ENCODE measurements at places on chromosomes 5 and 9.

GRCh38 chr5:164573397-164573796 lies 1068.0 kb downstream of the MAT2B start:
- no peak for DNase-seq

DNA sequence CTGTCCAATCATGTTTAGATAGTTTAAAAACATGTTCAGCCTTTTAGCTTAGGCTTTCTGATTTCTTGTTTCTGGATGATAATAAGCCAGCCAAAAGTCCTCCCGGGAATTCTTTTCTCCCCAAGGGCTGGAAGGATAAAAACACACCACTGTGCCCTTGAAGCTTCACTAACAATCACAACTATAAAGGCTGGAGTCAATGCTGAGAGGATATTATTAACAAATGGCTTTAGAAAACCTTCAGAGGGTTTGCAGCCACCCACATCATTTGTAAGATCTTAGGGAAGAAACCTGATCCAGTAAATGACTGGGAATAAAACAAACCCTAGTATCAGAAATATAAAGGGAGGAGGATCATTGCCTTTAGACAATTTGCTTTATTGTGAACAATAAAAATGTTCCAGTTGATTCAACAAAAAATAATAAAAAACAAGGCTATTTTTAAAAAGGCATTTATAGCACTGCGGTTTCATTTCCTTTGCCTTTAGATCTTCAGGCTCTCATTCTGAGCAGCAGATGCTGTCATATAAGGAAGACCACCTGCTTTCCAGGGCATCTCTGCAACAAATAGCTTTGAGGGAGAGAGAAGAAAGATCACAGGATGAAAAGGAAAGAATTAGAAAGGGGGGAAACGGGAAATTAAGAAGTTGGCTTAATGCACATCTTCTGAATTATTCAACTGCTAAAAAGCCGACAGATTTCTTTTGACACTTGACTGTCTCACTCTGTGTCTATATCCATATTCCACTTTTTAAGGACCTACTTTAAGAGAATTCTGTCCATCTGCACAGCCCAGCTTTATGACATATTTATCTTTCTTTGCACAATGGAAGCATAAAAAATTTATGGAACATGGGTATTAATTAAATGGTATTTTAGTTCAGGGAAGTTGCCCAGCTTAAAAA lies 277.2 kb upstream of the SLC24A2 start:
- no peak for DNase-seq

- DNase-seq, result no peak
These were observed 7.3 kb upstream of the TENT4A start for GRCh38 chr5:6705959-6706358.

DNA sequence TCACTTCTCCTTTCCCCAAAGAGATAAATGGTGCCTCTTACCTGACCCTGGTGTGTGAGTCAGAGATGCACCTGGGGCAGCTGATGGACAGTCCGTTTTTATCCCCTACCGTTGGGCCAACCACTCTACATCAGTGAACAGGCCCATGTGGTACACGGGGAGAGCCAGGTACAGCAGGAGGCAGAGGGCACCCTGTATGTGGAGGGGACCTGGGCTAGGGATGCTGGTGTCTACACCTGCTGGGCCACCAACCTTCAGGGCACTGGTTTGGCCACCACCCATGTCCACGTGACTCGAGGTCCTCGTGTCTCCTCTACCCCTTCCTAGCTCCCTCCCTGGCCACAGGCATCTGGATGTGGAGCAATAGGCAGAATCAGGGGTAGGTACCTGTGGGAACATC lies 22.7 kb upstream of the ANXA6 start:
- DNase-seq, result no peak

DNA sequence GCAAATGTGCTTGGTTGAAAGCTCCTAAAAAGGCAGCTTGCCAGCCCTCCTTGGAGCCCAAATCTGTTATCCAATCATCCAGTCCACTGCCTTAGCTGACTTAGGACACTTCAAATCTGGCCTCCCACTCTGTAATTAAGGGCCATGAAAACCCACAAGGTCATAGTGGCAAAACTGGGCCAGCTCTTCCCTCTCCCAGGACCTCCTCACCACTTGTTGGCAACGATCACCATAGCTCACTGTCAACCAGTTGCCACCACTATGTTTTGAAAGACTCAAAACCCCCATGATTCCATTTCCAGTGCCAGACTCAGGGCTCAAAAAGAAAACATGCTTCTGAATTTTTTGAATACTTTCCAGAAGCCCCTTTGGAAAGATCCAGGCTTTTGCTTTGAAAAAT lies 107.5 kb downstream of the NREP start:
- no peak for DNase-seq

DNA sequence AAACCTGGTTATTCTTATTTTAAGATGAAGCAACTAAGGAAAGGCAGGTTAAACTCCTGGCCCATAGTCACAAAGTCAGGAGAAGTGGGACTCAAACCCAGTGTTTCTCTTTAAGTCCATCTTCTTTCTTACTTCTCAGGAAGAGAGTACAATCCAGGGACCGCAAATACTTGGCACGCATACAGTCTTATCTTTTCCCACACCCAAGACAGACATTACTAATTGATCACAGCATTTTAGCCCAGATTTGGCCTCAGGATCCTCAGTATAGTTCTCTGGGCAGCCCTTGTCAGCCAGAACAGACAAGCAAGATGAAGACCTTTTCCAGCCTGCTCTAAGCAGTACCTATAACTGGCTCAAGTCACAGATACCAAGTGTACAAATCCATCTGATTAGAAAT lies 125.5 kb upstream of the RAI14 start:
- DNase-seq, result no peak

Data from activated T-cell treated with anti-CD3 and anti-CD28 coated beads for 1 hour (primary cell).